Right cardiac atrium (tissue), 5 donors: ENCODE measurements at places on chromosomes 16 and 17.
A peak's percentile ranks its signal among the peaks of the same experiment; 100 is the strongest.

GRCh38 chr17:36641877-36642845, 40.8 kb downstream of the MRM1 start:
- DNase-seq, result no peak

DNA sequence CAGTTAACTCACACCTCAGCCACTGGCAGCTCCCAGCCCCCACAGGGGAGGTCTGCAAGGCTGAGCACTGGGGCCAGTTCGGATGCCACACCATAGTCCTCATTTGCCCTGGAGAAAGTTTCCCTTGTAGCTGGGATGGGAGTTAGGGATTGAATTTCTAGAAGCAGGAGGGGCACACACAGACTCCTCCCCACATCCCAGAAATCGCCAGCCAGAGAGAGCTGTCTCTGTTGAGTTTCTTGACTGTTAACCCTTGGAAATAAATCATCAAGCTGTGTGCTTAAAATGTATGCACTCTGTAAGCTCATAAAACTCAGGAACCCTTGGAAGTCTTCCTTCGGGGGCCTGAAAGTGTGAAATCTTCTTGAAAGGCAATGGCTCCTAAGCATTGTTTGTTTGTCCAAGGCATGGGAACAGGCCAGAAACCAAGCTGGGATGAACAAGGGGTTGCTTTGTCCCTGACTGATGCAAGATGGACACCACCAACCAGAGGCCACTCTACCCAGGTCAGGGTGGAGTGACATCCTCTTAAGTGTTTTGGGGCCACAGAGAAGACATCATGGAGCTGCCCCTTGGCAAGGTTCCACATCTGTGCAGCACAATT, 394 bp upstream of the PRM3 start:
- no peak for DNase-seq

GRCh38 chr17:48728232-48729231, at the start of gene HOXB13:
Gene HOXB13, minus strand, starts transcription at chr17:48728750. Its CDS starts 157 bp downstream, at chr17:48728593.
- no peak for DNase-seq

DNA sequence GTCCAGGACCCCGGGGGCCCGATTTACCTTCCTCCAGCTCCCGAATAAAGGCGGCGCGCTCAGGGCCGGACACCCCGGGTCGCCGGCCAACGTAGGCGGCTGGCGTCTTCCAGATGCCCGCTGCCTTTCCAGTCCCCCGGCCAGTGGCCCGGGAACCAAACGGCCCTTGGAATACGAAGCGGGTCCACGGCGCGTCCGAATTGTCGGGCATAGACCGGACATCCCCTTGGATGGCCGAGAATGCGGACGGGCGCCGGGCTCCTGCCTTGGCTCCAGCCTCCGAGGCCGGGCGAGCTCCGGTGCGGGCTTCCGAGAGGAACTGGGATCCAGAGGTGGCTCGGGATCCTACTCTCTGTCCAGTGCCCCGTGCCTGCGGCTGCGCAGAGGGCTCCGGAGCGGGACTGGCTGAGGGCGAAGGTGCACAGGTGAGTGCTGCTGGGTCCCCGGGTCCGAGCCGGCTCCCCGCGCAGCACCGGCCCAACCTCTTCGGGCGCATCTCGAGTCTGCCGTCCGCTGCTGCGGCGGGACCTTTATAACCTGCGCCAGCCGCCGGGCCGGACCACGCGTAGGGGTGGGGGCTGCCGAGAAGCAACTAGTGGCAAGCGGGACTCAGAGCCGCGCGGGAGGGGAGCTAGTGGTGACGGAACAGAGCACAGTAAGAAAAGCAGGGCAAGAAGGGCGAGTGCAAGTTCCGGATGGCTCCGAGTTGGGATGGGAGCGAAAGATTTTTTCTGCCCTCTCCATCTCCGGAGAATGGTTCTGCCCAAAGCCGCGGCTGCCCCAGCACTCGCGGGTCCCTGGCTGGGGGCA, at the start of gene HAP1:
HAP1 (minus strand) TSS at position 505 of the 810 bp plus-strand sequence; CDS start at position 496, 9 bp downstream.
- no peak for DNase-seq

GRCh38 chr16:17368951-17369350, 101.8 kb downstream of the XYLT1 start:
- DNase-seq, result no peak

- peak; percentile 84 for DNase-seq
Observed at GRCh38 chr16:89489040-89489897, 1.1 kb downstream of the ANKRD11 start.

GRCh38 chr16:70419384-70420327, 19.2 kb downstream of the ST3GAL2 start:
- no peak for DNase-seq

DNA sequence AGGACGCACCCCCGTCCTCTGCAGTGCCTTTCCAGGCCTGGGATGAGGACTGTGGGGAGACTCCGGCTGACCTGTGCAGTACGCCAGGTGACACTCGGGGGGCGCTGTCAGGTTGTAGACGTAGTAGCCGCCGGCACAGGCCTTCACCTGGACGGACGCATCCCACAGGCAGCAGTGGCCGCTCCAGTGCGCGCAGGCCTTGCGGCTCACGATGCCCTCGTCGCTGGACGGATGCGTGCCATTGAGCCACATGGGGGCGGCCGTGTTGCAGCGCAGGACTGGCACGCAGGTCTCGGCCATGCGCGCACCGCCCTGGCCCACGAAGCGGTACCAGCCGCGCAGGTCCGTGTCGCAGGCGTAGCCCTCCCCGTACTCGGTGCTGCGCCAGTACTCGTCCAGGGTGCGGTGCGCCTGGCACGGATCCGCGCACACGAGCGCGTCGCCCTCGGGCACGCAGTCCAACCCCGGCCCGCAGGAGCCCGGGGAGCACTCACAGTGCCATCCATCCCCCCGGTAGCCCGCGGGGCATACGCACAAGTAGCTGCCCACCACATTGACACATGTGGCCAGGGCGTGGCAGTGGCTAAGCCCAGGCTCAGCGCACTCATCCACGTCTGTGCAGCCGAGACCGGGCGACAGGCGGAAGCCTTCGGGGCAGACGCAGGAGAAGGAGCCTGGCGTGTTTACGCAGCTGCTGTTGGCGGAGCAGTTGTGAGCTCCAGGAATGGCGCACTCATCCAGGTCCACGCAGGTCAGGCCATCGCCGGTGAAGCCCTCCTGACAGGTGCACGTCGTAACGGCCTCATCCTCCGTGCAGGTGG, 3.9 kb downstream of the UMOD start:
- no peak for DNase-seq

DNA sequence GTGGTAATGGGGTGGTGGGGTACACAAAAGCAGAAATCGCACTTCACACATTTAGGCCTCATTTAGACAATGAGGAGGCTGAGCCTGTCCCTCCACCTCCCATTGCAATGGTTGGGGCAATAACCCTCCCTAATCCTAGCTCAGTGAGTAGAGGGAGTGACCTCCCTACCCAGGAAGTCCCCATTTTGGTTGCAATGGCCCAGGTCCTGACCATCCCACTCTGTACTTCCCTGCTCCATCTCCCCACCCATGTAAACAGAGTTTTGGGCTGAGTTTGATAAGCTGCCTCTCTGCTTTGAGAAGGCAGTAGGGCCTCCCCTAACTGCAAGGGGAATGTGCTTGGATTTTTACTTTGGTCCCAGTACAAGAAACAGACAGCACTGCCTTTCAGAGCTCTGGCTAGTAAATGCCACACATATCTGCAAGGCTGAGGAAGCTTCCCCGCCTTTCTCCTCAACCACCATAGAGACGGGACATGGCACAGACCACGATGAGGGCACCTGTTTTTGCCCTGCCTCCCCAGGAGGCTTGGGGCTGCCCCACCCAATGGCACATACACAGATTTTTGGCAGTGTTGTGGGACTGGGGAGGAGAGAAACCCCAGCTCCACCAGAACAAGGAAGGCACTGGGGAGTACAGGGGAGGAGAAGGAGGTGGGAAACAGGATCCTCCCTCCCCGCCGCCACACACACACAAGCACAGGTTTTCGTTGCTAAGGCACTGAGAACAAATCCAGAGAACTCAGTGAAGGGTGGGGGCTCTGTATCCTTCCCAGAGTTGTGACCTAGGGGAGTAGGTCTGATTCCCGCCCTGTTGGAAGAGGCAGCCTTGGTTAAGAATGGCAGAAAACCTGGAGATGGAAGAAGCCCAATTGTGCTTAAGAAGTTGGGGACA, 7.3 kb downstream of the VAT1 start:
- no peak for DNase-seq

- peak; percentile 53 for DNase-seq
Observed at GRCh38 chr17:79923974-79924638, 84.9 kb upstream of the CBX4 start.

GRCh38 chr16:81470796-81471636, 26.4 kb downstream of the CMIP start:
- DNase-seq, result no peak
